ENCODE measurements at places on chromosomes 11 and 22. TPM values are rescaled to one million over a fixed set of nuclear protein-coding genes. Genes with fewer than 3 reads are reported as not detected.

The MS4A3 gene
- not detected for total RNA-seq

The ART1 gene
- total RNA-seq: not detected

The HMGXB4 gene
- total RNA-seq: 13.4 TPM

The PKDREJ gene
- total RNA-seq: under 0.01 TPM

The TNNI2 gene
- not detected for total RNA-seq

The CCDC89 gene
- not detected for total RNA-seq

The SLC37A2 gene
- 0.70 TPM for total RNA-seq

GRCh38 chr11:36271794-36272407 is 17.3 kb downstream of the COMMD9 start:
- DNase-seq: peak; percentile 13

- DNase-seq: no peak
These were observed 8.9 kb upstream of the DCHS1 start for GRCh38 chr11:6664551-6664950.

DNA sequence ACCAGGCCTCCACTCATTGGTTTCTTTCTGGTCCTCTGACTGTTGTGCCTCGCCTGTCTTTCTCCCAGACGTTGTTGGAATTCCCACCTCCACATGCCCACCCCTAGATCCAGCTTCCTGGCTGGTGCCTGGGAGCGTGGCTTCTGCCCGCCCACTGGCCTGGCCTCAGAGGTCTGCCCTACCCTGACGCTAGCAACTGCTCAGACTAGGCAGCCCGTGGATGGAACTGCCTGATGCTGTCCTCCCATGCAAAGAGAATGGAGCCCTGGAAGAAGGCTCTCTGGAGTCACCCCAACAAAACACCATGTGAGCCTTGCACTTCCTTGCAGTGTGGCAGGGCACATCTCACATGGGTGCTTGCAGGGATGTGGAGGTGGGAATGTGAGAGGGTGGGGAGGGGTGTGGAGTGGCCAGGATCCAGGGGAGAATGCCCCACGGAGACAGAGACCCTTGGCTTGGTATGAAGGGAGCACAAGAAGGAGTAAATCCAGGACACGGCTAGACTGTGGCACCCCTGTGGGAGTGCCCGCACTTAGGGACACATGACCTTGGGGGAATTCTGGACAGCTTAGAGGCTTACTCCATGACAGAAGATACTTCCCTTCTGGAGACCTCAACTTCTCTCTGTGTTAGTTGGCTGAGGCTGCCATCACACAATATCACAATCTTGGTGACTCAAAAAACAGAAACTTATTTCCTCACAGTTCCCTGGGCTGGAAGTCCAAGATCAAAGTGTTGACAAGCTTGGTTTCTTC is 22.5 kb upstream of the ADA2 start:
- DNase-seq: no peak

- no peak for DNase-seq
These were observed 97.8 kb downstream of the PKNOX2 start for GRCh38 chr11:125262194-125262829.

- DNase-seq: no peak
These were observed 134.7 kb upstream of the KIRREL3 start for GRCh38 chr11:127135256-127135655.

GRCh38 chr11:13782390-13783075 is 114.1 kb downstream of the FAR1 start:
- no peak for DNase-seq

- peak; percentile 63 for DNase-seq
These were observed 51.4 kb downstream of the JAM3 start for GRCh38 chr11:134120143-134120850.

DNA sequence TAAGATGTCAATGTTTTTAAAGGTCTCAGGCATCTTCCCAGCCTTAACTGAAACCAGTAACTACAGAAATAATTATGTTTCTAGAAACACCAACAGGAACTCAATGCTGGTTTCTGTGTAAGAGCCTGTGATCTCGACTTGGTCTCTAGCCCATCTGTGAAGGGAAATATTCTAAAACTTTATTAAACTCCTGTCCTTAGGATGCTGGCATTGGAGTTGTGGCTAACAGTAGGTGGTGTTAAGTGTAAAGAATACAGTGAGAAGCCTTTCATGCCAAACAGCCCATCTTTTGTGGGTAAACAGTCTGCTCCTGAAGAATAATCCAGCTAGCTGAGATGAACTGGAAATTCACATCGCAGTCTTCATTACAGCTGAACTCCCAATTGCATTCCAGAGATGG is 133.2 kb downstream of the ADAMTS15 start:
- DNase-seq: no peak

DNA sequence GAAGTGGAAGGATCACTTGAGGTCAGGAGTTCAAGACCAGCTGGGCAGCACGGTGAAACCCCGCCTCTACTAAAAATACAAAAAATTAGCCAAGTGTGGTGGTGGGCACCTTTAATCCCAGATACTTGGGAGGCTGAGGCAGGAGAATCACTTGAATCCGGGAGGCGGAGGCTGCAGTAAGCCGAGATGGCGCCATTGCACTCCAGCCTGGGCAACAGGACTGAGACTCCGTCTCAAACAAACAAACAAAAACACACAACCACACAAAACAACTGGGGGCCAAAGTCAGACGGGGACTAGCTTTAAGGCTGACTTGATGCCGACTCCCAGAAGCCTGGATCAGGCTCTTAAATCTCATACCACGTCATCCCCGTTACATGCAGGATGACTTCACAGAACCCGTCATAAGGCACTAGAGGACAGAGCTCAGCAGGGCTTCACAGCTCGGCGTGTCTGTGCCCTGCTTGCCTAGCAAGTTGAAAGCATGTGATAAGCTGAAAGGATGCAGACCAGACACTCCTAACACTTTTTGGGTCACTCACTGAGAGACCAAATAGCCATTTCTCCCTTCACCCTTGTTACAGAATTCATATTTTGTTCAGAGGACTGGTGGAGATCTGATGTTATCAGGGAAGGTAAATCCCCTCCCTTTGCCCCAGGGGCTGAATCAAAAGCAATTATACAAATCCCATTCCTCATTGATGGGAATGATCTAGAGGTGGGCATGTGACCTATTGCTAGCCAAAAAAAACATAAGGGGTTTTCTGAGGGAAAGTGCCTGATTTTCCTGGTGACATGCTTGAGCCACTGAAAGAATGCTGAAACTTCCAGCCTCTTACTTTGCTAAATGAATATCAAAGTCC is 65.4 kb downstream of the GAB2 start:
- no peak for DNase-seq

DNA sequence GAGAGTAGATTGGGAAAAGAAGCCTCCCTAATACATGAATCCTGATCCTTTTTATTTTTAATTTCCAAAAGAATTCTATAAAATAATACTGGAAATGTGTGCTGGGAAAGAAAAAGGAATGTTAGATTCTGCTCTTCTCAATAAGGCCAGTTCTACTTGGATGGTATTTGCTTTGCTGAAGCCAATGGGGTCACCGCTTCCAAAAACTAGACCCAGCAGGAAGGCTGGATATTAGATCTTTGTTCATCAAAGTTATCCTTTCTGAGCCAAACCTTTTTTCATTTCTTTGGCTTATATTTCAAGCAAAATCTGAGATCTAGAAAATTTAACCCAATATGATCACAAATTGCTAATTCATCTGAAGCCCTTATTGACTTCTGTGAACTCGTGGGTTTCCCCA is 41.4 kb downstream of the SCUBE2 start:
- no peak for DNase-seq

GRCh38 chr11:120558744-120559431 is 47.3 kb downstream of the GRIK4 start:
- no peak for DNase-seq

GRCh38 chr11:124612567-124613246 is 1.5 kb downstream of the PANX3 start:
- no peak for DNase-seq

- DNase-seq: no peak
These were observed 298.4 kb upstream of the PDGFD start for GRCh38 chr11:104462341-104462740.

GRCh38 chr22:36331912-36332622 is 55.7 kb downstream of the MYH9 start:
- DNase-seq: peak; percentile 71

GRCh38 chr11:75996523-75997442 is 181.8 kb downstream of the UVRAG start:
- peak; percentile 61 for DNase-seq

GRCh38 chr11:41056892-41057569 is 402.4 kb downstream of the LRRC4C start:
- no peak for DNase-seq

- DNase-seq: no peak
These were observed 21.8 kb upstream of the WNT7B start for GRCh38 chr22:45998638-45999378.

GRCh38 chr11:29879560-29879959 is 137.3 kb downstream of the KCNA4 start:
- no peak for DNase-seq

- no peak for DNase-seq
These were observed 50.2 kb downstream of the GAB4 start for GRCh38 chr22:16957781-16958180.

GRCh38 chr11:132184079-132184478 is 813.7 kb downstream of the NTM start:
- DNase-seq: no peak

DNA sequence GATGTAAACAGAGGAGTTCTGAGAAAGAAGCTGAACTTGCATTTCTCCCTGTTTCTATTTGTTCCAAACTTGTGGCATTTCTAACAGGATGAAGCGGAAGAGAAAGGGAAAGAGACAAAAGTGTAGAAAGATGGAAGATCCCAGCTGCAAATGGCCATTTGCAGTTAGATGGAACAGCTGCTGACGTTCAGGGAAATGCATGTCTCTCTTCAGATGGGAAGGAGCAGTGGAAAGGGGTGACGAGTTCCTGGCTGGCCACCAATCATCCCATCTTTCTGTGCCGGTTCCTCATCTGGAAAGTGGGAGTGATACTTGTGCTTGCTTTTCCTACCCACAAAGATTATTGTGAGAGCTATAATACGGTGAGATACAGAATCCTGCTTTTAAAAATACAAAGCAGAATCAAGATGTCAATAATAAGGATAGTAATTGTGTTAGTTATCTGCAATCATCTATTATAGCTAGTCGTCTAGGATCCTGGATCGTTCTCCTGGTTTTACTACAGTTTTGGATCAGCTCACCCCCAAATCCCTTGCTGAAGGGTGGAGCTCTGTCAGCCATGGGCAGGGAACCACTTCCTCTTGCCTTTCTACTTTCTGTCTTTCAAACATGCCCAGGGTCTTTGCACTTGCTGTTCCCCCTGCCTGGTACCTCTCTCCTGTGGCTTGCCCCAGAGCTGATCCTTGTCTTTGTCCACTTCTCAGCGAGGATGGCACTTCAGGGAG is 1.2 kb upstream of the TIMP3 start:
- DNase-seq: no peak

Measured in dermis blood vessel endothelial cell (primary cell).